ENCODE measurements at places on chromosomes 3 and 15.

DNA sequence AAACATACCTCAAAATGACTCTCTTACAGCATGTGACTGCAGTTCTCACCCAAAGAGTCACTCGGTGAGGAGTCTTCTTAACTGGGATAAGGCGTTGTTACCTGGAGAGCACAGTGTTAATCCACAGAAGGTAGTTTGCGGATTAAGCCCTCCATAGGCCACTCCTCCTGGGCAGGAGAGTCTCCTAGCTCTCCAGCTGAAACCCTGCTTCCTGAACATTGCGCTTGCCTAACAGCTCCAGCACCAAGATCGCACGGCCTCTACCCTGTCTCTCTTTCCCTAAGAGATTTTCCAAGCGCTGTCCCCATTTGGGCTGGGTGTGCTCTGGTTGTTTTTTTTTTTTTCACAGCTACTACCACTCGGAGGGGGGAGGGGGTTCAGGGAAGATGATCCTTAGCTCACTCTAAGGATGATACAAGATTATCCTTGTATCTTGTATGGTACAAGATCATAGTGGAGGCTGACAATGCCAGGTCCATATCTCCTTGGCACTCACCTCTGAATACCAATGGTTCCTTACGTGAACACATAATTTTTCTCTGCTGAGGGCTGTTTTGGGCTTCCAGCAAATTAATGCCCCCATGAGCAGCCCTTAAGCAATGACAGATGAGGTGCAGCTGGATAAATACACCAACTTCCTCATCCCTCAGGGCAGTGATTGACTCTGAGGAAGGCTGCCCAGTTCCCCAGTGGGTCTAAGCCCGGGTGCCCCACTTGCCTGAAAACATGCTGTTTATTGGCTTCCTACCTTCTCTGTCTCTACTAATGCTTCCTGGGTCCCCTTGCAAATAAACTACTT, 185.2 kb upstream of the TSC22D2 start:
- DNase-seq = peak; percentile 54

DNA sequence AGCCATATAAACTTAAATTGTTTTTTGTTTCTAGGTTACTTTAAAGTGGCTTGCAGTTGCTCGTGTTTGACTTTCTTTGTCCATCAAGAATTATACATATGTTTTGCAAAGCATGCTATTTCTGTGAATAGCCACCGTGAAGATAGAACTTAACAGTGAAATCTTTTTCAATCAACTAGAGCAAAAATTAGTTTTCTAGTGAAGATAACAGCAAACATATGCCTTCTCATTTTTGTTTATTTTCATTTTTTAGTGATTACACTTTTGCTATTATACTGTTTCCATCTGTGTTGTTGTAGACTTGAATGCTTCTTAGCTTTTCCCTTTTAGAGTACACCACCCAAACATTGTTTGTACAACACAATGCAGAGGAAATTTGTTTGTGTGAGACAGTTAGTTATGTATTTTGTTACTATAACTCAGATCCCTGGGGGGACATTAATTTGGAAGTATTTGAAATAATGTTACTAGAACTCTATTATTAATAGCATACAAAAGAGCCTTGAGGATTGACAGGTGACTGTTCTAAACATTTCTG, 62.8 kb downstream of the CRYBG3 start:
- DNase-seq = no peak

GRCh38 chr15:72116731-72117485, 1.0 kb downstream of the MYO9A start:
- no peak for DNase-seq

DNA sequence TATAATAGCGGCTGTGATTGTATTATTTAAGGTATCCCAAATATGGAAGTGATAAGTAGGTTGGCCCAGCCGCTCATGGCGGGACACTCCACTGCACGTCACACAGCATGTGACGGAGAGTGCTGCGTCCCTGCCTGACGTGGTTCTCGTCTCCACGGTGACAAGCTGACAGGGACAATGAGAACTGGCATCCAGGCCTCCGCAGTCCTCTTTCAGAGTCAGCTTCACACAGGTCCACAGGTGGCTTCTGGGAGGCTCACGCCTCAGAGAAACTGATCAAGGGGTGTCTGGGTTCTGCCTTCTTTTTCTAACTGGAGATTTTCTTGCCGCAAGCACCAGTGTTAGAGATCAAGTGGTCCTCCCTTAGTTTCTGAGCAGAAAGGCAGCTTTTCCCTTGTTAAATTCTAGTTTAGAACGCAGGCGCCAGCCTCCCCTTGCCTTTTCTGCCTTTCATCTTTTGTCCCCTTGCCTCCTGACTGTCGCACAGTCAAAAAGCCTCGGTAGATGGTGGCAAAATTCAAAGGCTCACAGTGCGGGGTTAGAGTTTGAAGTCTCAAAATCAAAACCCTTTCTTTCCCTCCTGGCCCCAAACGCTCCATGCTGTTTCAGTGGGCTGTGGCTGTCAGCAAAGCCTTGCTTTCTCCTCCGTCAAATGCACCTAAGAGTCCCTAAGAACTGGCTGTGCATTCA, 120.9 kb downstream of the ATP10A start:
- DNase-seq = no peak

DNA sequence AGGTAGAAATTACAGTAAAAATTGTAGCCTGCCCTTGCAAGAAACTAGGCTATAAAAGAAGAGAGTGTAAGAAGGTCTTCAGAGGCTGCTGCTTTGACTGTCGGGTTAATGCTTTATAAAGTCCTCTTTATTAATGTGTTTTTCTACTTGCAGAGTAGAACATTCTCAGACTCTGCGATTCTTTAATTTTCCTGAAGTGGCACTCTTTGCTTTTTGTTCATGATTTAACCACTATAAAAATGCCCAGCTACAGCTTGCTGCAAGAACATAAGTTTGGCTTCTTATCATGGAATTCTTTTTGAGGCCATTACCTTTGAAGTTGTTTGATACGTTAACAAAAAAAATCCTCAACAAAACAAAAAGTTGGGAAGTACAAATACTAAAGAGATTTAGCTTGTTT, 33.8 kb downstream of the MFSD1 start:
- no peak for DNase-seq

GRCh38 chr15:43346305-43346704, 15.9 kb upstream of the LCMT2 start:
- DNase-seq = no peak

DNA sequence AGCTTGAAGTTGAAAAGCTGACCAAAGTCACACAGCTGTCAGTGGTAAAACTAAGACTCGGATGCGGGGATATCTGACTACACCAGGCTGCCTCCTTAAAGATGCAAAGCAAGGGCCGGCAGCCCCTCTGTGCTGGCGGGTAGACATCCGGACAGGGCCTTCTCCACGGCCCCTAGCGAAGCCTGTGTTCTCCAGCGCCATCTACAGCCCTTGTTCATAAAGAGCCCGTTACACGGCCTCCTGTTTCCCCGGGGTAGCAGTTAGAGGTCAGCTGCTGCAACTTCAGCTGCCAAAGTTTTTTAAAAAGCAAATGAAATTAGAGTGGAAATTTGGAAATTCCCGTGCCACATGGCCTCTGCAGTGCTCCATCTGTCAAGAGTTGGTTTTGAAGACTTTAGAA, 383.0 kb downstream of the TBL1XR1 start:
- no peak for DNase-seq

GRCh38 chr3:65020281-65021160, 332.7 kb upstream of the ADAMTS9 start:
- DNase-seq = no peak

- peak; percentile 38 for DNase-seq
Observed at GRCh38 chr3:18559331-18559842, 134.2 kb upstream of the SATB1 start.

DNA sequence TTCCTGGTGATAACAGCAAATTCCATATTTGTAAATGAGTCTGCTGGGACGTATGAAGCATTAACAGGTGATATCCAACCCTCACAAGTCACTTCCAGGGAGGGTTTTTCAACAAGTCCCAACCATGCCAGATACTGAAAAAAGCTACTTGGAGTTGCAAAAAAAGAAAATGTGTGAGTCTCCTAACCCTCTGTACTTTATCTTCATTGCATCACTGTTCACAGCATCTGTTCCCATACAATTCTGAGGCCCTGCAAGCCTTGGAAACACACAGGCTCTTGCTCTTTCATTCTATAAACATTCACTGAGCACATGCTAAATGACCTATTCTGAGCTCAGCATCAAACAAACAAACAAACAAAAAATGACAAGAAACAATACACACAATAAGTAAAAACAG, 120.8 kb downstream of the RFTN1 start:
- no peak for DNase-seq

DNA sequence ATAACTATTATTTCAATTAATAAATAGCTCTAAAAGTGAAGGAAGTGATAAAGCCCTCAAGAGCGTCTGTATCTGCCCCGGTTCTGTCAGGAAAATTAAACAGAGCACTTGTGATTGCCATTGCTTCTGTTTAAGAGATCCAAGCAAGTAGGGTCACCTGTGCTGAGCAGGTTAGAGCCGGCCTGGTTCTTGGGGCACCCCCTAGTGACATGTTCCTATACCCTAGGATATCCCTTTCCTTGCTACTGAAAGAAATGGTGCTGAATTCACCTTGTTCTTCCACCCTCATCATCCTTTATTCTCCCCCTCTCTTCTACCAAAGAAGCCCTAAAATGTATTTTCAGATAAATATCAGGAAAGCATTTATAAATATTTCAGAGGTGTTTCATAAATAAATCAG, 323.5 kb downstream of the RORA start:
- DNase-seq = no peak

GRCh38 chr3:139577909-139578308, 38.4 kb upstream of the RBP1 start:
- no peak for DNase-seq

- DNase-seq = no peak
Observed at GRCh38 chr3:190375246-190375645, 12.7 kb upstream of the CLDN16 start.

DNA sequence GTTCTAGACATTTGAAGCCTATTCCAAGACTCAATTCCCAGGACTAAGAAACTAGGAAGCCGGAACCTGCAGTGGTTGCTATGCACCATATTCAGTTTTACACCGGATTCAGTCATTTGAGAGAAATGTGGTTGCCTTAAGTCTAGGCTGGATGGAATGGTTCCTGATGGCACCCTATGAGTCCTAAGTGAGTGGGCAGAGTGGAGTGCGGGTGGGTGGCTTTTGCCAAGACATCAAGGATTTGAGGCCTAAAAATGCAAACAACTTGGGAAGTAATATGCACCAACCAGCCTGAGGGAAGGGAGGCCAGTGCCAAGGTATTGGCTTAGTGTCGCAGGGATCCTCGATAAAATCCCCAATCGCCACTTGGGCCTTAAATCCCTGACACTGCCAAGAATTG, 4.2 kb upstream of the CD276 start:
- no peak for DNase-seq

DNA sequence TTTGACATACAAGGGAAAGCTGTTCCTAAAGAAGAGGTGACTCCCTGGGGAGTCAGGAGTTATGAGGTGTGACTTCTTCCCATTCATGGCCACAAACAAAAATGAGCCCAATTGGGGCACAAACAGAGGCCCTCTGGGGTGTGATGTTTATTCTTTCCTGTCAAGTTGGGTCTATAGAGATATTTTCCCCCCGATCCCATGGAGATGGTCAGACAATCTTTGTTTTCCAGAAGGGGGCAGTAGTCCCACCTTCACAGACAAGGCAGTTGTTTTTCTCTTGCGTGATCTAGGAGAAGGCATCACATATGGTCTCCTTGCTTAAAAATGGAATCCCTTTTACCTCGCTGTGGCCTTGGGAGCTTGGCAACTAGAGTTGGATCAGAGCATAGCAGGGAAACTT, 110.3 kb downstream of the MFSD1 start:
- DNase-seq = no peak

- DNase-seq = no peak
Observed at GRCh38 chr3:196194542-196194915, 16.7 kb downstream of the ZDHHC19 start.

DNA sequence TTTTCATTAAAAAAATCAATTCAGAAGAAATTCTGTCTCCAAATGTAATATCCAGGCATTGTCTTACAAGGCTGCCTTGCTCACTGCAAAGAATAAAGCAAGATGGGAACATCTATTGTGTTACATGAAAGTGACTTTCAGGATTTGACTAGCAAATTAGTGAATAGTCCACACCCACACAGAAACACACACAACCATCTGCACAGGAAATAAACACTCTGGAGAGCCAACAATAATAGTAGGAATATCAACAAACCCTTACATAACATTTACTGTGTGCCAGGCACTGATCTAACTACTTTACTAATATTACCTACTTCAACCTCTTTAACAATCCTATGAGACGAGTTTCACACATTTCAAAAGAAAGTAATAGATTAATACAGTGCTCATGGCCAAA, 28.9 kb upstream of the ZNF385D start:
- DNase-seq = no peak

GRCh38 chr3:183984749-183985729, 32.6 kb downstream of the ABCC5 start:
- DNase-seq = no peak

DNA sequence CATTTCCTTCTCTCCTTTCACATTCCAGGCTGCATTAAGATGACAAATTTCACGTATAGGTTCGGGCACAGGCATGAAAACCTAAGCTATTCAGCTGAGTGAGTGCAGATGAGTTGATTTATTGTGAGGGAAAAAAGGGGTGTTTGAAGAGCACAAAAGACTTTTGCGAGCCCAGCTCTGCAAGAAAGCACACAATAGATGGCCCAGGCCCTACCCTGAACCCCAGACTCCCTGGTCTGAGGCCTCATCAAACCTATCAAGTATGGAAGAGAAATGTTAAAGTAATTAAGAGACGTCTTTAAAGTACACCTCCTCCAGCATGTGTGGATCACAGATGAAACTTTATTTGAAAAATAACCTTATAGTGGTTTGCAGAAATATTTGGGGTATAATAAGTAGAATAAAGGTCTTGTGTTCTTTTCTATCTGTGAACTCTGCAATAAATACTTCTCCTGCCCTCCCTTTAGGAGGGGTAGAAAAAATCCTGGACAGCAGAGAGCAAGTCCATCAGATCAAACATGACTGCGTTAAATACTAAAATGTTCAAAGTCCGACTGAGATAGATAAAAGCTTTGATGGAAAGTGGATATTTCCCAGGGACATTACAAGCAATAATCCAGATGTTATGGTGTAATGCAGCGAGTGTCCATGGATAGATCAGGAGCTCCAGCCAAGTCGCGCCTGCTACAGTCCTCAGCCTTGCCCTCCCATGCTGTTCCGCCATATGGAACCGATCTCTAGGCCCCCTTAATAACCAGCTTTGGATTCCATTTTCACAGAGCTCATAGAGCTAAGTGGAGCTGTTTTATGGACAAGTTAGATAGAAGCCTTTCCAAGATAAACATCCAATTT, 121.5 kb downstream of the MCTP2 start:
- no peak for DNase-seq

- no peak for DNase-seq
Observed at GRCh38 chr3:190877925-190878324, 15.4 kb upstream of the GMNC start.
